ENCODE measurements at places on chromosomes 4 and X. TPM values are rescaled to one million over a fixed set of nuclear protein-coding genes. Genes with fewer than 3 reads are reported as not detected.

DNA sequence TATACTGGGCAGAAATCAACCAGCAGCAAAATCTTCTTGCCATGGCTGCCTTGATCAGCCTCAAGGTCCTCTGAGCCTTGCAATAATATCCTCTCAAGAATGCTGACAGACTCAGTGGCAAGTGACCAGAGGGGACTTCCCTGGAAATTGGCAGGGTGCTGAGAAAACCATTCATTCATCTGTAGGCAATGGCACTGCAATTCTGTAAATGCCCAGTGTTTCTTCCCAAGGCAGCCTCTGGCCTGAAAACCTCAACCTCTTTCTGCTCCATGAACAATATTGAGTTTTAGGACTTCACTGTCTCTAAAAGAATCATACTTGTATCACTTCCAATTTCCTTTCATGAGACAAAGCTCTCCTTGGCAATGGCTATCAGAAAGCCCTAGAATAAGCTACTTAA lies 754.3 kb upstream of the TENM3 start:
- no peak for DNase-seq

- no peak for DNase-seq
Observed at GRCh38 chrX:56757327-56757726, 28.3 kb downstream of the NBDY start.

- DNase-seq, result no peak
Observed at GRCh38 chr4:168514249-168514852, 17.5 kb downstream of the PALLD start.

The USP51 gene
- total RNA-seq, result 0.13 TPM

DNA sequence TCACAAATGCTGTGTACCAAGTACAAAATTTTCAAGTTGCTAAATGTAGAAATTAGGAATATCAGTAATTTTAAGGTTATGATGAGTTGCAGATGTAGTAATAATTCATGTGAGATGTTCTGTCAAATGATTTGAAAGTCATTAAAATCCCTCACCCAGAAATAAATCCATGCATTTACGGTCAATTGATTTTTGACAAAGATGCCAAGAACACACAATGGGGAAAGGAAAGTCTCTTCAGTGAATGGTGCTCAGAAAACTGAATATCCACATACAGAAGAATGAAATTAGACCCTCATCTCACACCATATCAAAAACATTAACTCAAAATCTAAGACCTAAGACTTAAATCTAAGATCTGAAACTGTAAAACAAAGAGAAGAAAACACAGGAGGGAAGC lies 12.9 kb upstream of the BMPR1B start:
- no peak for DNase-seq

- DNase-seq, result no peak
Observed at GRCh38 chr4:7202411-7202810, 10.1 kb downstream of the SORCS2 start.

DNA sequence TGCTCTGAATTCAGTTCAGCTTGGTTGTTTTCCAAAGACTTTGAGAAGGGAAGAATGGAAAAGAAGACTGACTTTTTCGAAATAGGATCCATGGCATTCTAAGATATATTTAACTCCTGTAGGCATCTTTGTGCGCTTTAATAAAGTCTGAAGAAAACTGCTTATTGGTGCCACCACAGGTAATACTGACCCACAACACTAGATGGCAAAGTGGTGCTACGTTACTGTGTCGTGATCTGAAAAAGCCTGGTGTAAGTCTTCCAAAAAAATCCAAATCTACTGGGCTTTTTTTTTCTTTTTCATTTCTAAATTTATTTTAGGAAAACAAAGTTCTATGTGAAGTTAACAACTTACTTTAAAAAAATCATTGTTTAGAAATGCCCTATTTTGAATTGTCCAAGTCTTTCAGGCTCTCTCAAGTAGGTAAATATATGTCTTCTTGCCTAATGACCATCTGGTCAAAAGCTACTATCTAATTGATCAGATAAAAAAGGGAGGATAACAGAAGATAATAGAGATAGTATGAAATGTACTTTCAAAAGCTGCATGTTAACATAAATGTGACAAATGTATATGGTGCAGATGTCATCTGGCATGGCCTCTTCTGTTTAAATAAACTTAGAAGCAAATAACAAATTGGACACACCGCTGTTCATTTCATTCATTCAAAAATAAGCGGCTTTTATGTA lies 47.0 kb upstream of the MID1IP1 start:
- DNase-seq, result no peak

DNA sequence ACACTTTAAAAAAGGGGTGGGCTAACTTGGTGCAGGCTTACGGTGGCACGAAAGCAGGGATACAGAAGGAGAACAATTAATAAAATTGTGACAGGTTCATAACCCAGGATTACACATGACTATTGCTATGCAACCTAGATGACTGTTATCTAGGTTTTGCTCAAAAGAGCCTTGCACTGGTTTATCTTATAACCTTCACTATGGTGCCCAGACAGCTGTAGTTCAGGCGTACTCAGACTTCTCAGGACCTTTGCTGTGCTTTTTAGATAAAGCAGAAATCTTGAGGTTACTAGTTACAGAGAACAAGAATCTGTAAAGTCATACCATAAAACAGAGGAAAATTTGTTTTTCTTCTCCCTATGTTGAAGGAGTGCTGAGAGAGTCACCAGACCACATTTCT lies 44.4 kb downstream of the UGT2A3 start:
- no peak for DNase-seq

GRCh38 chr4:117400039-117400835 lies 314.9 kb upstream of the TRAM1L1 start:
- no peak for DNase-seq

The MID2 gene
- total RNA-seq, result 14.4 TPM

DNA sequence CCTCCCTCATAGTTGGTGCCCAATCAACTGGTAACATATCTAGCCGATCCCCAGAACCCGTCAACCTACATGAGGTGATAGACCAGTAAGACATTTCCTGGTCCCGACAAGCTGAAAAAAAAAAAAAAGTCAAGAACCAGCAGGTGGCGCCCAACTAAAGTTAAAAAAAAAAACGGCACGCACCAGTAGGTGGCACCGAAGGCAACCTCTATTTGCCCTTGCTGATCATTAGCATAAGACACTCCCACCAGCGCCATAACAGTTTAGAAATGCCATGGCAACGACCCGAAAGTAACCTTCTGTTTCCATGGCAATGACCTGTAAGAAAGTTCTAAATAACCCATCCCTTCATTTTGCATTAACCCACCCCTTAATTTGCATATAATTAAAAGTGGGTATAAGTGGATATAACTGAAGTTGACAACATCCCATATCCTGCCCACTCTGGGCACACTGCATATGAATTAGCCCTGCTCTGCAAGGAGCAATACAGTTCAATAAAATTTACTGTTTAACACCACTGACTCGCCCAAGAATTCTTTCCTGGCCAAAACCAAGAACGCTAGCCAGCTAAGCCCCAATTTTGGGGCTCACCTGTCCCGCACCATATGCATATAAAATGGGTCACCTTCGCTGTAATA lies 83.9 kb upstream of the SPANXB1 start:
- DNase-seq, result no peak

GRCh38 chr4:110009550-110009949 lies 96.9 kb downstream of the EGF start:
- no peak for DNase-seq

DNA sequence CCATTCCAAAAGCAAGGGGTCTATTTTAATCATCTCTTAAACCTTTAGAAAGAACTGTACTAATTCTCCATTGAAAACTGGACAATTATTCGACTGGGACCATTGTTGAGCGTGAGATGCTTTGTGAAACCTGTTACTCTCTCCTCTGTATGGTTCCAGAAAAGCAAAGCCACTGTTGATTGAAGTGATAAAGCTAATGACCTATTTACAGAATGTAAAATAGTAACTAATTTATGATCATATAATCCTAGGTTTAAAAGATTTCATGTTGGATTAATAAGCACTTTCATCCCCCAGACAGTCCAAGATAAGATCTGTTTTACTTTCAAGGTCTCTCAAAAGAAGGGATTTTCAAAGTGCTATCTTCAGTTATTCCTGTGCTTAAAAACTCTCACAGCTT lies 614.5 kb downstream of the TMA16 start:
- DNase-seq, result no peak

The CXCL11 gene
- total RNA-seq, result 0.26 TPM

DNA sequence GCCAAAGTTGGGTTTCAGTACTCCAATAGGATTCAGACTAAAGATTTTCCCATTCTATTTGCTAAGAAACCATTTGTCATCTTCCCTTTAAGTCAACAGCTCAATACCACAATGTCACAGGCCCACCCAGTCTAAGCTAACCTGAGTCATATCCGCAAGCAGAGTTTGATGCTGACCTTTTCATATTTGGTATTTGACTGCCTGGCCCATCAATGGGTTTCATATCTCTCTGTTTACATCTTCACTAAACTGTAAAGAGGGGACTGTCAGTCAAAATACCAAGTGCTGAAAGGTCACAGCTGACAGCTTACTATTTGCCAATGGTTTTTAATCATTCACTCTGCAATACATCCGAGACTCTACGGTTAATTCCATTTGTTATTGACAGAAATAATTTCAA lies 707.5 kb upstream of the ACTRT1 start:
- no peak for DNase-seq

The CSN1S1 gene
- total RNA-seq, result not detected

GRCh38 chr4:183438458-183439113 lies 5.8 kb upstream of the CDKN2AIP start:
- DNase-seq, result no peak
